ENCODE measurements at places on chromosomes 7 and 10. TPM values are rescaled to one million over a fixed set of nuclear protein-coding genes. Genes with fewer than 3 reads are reported as not detected.

HOXA6 gene
- 4.0 TPM for polyA plus RNA-seq

HYAL4 gene
- polyA plus RNA-seq, result not detected

SH2D4B gene
- 0.01 TPM for polyA plus RNA-seq

SPAG6 gene
- polyA plus RNA-seq, result 0.19 TPM
